ENCODE measurements at places on chromosomes 6 and 20.

- no peak for DNase-seq
These were observed 283.1 kb downstream of the PREX1 start for GRCh38 chr20:48544402-48545339.

DNA sequence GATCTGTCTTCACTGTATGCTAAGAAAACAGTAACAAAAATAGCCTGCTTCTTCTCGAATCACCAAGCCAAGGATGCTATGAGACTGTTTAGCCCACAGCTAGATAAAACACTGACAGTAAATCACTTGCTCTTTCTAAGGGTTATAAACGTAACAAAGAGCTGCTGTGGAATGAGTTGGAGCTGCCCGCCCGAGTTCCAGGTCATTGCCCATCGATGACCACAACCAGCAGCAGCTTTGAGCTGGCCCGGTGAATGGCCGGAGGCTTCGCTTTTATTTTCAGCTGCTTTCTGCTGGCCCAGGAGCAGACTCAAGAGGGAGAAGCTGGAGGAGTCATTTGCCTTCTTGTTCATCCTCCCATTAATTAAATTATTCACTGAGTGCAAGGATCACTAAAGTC, 82.2 kb upstream of the CDH4 start:
- DNase-seq = no peak

- no peak for DNase-seq
These were observed 65.9 kb downstream of the PKIB start for GRCh38 chr6:122676146-122676545.

DNA sequence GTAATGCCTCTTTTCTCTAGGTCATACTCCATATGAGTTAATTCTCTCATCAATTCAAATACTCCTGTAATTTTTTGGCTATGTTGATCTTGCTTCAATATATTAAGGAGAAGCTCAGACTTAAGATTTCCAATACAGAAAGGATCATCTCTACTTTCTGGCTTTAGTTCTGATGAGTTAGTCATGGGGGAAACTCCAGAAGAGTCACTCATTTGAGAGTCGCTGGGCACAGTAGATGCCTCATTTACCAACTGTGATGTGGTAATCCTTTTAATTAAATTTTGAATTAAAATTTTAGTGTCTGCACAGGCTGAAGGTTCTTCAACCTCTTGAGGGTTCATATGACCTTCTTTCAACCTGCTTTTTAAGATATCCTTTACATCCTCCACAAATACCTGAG, 38.5 kb downstream of the DST start:
- DNase-seq = no peak

DNA sequence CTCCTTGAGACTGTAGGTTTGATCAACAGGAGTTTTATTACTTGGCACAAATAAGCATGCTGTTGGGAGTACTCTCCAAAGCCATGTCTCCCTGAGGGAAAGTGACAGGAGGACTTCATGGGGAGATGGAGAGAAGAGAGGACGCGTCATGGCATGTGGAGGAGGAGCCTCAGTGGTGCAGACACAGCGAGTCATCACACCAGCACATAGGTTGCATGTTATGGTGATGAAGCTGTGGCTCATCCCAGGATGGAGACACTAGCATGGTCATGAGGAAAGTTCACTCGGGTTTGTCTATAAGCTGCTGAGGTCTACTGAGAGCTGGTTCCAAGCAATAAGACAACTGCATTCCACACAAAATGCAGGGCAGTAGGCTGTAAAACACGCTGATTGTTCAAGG, 13.2 kb upstream of the SSTR4 start:
- no peak for DNase-seq

DNA sequence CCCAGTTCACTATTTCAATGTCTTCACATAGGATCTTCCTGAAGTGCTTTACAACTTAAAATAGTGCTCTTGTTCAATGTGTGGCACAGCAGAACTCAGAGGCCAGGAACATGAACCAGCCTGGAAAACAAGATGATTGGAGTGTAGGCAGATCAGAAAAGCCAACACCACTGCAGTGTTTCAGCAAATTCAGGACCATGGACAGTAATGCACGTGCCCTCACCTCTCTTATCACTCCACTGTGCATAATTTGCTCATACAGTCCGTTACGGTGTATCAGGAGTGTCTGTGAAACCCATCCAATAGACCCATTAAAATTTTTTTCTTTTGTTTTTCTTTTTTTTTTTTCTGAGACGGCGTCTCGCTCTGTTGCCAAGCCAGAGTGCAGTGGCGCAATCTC, 27.6 kb upstream of the HACE1 start:
- DNase-seq = no peak

- no peak for DNase-seq
These were observed 25.6 kb downstream of the HLA-G start for GRCh38 chr6:29853245-29853644.

- no peak for DNase-seq
These were observed 164.9 kb downstream of the UTRN start for GRCh38 chr6:144449911-144450597.

DNA sequence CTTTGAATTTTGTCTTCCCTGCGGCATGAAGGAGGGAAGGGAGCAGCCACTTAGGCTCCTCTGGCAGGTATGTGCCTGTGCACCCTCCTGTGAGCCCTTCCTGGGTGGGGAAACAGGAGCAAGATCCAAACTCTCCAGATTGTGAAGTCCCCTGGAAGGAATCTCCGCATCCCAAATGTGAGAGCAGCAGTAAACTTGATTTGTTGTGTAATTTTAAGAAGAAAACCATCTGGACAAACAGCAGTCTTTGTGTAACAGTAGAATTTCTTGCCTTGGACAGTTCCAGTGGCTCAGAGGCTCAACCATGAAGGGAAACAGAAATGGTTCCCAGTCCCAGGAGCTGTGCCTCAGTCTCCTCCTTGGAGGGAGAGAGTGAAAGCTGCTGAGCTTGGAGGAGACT, 39.7 kb downstream of the CDH26 start:
- no peak for DNase-seq

DNA sequence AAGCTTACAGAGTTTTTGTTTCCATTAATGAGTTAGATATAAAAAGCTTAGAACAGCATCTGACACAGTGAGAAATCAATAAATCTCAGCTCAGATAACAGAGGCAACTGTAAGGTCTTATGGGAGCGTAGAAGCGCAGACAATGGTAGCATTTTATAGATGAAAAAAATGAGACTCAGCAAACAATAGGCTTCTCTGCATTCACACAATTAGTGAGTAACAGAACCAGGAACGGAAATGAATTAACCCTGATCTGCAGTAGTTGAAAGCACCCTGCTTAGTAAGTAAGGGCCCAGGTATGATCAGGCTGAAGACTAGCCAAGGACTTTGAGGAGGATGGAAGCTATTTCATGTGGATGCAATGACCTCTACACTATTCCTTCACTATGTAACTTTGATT, 147.2 kb upstream of the EYA4 start:
- DNase-seq = peak; percentile 11

DNA sequence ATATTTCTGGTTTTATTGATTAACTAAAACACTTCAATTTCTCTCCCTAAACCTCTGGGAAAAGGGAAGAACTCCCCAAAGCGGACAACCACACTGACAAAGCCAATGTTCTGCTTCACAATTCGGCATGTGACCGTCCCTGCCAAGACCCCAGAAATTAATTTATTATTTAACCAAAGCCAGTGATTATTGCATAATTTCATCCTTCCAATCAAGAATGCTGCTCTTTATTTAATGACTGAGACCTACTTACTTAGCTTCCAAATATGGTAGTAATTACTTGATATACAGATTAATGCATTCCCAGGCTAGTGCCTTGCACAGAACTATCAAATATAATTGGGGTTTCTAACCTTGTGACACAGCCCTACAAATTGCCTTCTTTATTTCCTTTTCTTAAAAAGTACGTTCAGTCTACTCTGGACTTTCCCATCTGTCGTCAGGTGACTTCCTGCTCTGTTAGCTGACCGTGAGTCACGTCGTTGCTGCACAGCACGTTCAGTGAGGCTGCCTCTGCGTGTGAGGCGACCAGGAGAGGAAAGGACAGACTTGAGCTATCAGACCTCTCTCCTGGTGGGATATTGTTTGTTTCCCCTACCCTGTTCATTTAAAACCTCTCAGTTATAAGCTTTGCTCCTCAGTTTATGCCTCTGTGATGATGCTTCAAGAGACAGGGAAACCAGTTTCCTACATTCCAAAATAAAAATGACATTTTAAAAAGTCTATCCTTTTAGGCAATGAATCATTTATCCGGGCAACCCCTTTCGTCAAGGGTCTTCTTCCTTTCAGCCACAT, 55.7 kb upstream of the TNFAIP3 start:
- DNase-seq = no peak

- DNase-seq = peak; percentile 9
These were observed 278 bp downstream of the UST start for GRCh38 chr6:148747145-148747470.

GRCh38 chr6:159066483-159066882, 21.7 kb upstream of the TAGAP start:
- no peak for DNase-seq

DNA sequence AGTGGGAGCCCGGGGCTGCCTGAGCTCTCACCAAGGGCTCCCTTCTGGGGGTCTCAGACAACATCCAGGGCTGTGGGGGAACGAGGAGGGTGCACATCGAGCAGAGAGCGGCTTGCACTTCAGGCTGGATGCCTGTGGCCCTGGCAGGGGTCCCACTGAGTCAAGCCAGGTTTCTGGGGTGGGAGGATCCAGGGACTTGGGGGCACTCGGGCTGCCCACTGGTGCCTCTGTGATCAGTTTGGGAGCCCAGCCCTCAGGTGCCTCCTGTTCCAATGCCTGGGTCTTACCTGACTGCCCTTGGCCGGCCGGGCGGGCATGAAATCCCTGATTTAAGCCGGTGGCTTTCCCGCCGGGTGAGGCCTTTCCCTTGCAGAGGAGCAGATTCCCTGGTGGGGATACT, 470 bp downstream of the COL20A1 start:
- DNase-seq = no peak

GRCh38 chr20:13794667-13795066, 9.8 kb downstream of the NDUFAF5 start:
- no peak for DNase-seq

DNA sequence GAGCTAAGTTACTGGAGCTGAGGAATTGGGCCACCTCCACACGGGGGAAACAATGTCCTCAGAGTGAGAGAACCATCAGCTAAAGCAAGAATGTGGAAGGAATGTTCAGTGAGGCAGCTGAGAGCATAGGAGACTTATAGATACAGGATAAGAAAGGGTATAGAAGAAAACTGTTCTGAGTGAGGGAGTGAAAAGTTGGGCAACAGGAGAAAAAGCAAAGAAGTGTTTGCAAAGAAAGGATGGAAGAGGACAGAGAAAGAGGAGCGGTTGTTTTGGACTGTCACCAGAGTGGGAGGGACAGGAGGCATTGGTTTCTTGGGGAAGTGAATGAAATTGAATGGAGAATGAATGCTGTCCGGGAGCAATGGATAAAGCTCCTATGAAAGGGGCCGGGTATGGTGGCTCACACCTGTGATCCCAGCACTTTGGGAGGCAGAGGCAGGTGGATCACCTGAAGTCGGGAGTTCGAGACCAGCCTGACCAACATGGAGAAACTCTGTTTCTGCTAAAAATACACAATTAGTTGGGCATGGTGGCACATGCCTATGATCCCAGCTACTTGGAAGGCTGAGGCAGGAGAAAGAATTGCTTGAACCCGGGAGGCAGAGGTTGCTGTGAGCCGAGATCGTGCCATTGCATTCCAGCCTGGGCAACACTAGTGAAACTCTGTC, 296.5 kb downstream of the ADGB start:
- DNase-seq = no peak

DNA sequence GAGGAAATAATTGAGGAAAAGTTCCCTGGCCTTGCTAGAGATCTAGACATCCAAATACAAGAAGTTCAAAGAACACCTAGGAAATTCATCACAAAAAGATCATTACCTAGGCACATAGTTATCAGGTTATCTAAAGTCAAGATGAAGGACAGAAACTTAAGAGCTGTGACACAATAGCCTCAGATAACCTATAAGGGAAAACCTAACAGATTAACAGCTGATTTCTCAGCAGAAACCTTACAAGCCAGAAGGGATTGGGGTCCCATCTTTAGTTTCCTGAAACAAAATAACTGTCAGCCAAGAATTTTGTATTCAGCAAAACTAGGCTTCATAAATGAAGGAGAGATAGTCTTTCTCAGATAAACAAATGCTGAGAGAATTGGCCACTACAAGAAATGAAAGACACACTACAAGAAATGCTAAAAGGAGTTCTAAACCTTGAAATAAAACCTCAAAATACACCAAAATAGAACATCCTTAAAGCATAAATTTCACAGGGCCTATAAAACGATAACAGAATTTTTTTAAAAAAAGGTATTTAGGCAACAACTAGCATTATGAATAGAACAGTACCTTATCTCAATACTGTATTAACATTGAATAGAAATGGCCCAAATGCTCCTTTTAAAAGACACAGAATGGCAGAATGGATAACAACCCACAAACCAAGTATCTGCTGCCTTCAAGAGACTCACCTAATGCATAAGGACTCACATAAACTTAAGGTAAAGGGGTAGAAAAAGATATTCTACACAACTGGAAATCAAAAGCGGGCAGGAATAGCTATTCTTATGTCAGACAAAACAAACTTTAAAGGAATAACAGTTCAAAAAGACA, 9.7 kb downstream of the RNGTT start:
- DNase-seq = no peak

DNA sequence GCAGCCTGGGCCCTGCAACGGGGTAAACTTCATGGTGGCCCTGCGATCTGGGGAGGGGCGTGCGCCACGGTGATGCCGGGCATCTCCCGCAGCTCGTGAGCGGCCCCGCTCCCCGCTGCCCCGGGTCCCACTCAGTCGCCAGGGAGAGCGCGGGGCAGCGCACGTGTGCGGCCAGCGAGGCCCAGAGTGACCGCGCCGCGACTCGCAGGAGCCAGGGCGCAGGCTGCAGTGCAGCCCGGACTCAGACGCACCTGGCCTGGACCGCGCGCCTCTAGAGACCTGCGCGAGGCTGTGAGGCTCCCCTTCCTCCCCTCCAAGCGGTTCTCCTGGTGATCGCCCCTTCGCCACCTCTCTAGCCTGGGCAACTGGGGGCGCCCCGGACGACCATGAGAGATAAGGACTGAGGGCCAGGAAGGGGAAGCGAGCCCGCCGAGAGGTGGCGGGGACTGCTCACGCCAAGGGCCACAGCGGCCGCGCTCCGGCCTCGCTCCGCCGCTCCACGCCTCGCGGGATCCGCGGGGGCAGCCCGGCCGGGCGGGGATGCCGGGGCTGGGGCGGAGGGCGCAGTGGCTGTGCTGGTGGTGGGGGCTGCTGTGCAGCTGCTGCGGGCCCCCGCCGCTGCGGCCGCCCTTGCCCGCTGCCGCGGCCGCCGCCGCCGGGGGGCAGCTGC, 652 bp downstream of the BMP6 start:
- DNase-seq = no peak

Measured in anterior cingulate cortex (tissue), 58 donors.